Stimulated activated CD8-positive, alpha-beta memory T cell treated with anti-CD3 and anti-CD28 coated beads, Interleukin-2, amount 100 ng/mL, for 48 hours (primary cell): ENCODE measurements at places on chromosomes 16 and 17.
A peak's percentile ranks its signal among the peaks of the same experiment; 100 is the strongest.

- DNase-seq: peak; percentile 40
These were observed 339 bp downstream of the N4BP1 start for GRCh38 chr16:48609652-48610029.

- DNase-seq: peak; percentile 48
These were observed 20.6 kb downstream of the CYB561 start for GRCh38 chr17:63425483-63425882.

DNA sequence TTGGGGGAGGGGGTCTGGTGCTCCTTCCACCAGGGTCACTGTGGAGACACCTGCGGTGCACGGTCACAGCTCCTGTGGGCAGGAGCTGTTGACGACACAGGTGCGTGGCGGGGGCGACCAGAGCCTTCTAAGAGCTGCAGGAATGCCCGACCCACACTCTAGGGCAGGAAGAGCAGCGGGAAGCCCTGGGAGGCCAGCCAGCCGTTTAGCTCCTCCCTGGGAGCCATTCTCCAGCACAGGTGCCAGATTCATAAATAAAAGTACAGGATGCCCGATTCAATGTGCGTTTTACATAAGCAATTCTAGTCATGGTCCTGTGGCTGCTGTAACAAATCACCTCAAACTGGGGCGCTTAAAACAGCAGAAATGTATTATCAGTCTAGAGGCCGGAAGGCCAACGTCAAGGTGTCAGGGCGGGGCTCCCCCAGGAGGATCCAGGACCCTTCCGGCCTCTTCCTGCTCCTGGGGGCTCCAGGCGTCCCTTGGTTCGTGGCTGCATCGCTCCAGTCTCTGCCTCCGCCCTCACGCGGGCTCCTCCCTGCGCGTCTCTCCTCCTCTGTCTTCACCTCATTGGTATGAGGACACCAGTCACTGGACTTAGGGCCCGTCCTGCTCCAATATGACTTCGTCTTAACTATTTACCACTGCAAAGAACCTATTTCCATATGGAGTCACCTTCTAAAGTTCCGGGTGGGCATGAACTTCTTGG lies 155.4 kb downstream of the FOXL1 start:
- DNase-seq: no peak

GRCh38 chr17:31251105-31251969 lies 45.7 kb downstream of the OMG start:
- DNase-seq: no peak

GRCh38 chr17:64209983-64210382 lies 53.1 kb downstream of the TEX2 start:
- no peak for DNase-seq

- DNase-seq: no peak
These were observed 894 bp downstream of the RNF227 start for GRCh38 chr17:7915179-7915610.

GRCh38 chr16:874366-875181 lies 74.0 kb upstream of the GNG13 start:
- DNase-seq: no peak

DNA sequence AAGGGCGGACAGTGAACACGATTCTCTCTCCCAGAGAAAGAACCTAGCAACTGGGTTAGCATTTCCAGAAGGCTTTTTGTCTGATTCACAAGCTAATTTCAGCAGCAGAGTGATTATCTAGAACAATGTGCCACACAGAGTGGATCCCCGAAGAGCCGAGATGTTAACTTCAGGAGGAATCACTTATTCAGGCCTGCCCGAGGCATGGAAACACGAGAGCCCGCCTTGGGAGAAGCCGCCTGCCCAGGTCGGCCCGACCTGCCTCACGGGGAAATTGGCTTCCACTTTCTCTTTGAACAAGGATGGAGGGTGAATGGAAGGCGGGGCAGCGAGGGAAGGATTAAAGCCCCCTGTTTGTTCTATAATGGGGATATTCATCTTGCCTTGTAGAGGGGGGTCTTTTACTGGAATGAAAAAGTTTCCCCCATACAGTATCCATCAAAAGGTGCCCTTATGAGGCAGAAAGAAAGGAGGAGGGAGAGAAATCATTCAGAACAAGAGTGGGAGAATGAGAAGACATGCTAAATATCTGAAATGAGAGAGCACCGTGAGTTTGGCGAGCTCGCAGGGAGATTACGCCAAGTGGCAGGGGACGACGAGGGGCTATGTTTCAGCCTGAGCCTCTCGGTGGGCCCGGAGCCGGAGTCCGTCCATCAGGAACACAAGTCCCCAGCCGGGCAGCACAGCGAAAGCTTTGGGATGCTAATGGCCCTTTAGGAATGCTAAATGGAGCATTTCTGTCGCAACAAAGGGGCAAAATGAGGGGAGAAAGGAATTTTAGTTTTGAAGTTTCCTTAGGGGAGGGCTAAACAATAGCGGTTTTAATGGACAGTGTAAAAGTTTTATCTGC lies 33.0 kb downstream of the NTN1 start:
- DNase-seq: no peak

DNA sequence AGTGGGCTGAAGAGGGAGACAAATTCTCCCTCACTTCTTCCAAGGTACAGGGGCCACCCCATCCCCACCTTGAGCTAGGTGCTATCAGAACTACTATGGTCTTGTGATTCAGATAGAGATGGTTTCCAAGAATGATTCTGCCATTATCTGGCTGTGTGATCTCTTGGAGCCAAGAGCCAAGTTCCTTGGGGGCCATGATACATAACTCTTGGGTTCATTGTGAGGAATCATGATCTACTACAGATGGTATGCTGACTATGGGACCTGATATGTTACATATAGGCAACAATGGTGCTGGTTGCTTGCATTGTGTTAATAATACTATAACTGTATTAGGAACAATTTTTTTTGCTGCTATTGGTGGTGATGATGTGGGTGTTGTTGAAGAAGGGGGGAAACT lies 45.7 kb downstream of the DYNLRB2 start:
- DNase-seq: no peak

DNA sequence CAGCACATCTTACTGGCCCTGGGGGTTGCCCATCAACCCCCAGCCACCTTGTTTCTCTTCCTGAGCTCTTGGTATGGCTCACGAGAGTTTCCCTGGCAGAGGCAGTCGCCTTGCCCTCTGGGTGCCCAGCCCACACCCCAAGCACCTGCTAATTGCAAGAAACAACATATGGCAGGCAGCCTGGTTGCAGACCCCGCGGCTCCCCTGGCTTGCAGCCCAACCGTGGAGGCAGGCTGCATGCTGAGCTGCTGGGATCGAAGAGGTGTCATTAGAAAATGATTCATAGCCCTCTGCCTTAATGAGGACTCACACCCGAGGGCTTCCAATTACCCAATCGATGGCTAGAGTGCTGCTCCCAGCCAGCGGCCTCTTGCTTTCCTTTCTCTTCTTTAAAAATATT lies 115.7 kb downstream of the TMEM114 start:
- DNase-seq: no peak

DNA sequence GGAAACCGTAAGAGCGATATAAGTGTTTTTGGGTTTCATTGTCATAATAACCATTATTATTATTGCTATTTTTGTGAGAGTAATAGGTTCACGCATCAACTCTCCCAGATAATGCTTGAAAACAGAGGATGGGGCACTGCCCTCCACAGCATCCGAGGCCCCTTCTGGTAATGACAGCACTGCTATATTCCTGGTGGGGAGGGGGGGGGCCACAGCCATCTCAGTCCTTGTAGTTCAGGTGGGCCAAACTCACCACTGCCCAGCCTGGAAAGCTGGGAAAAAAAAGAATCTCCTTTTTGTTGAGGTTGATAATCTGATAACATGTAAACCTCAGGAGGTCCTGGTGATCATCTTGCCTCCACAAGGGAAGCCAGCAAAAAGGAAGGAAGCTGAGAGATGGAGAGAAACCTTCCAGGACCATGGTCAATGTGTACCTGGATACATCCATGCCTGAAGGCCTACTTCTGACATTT lies 706 bp downstream of the C16orf95 start:
- DNase-seq: no peak

- DNase-seq: peak; percentile 71
These were observed 4.8 kb downstream of the MT1A start for GRCh38 chr16:56643080-56643778.

DNA sequence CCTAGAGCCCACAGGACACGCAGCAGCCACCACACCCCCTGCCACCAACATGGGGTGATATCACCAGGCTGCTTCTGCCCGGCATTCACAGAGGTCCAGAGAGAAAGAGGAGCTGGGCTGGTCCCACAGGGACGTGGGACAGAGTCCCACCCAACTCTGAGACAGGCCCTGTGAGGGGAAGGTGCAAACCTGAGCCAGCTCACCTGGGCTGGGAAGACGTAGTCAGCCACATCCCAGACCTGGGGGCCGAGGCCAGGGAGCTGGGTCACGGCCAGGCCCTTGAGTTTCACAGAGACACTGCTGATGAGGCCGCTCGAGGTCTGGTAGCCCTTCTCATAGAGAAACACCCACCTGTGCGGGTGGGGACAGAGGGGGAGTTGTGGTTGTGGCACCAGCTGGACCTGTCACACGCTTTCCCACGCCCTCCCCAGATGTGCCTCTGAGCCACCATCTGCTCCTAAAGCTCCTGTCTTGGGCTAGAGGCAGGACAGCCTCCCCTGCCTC lies 11.2 kb downstream of the P2RX1 start:
- no peak for DNase-seq

DNA sequence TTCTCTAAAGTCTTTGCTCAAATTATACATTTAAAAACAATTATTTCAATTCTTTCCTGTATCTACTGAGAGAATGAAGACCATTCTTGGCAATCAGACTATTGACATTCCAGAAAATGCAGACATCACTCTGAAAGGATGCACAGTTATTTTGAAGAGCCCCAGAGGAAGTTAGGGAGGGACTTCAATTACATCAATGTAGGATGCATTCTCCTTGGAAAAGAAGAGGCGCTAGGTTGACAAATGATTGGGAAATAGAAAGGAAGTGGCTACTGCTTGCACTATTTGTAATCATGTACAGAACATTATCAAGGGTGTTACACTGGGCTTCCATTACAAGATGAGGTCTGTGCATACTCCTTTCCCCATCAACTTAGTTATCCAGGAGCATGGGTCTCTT lies 74.3 kb downstream of the SSH2 start:
- no peak for DNase-seq

DNA sequence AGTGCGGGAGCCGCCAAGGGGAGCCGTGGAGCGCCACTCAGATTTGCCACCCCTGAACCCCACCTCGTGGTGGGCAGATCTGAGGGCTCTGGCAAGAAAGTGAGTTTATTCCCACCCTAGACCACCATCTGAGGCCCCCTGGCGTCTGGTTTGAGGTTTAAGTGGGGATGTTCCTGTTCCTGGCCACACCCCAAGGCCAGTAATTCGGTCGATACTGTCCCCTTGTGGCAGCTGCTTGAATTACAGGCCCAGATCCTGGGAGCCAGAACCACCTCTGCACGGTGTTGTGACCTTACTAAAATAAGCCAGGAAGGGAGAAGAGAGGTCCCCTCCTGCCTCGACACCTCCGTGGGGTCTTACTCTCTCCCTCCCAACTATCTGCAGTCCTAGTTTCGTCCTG lies 3.3 kb upstream of the LAT start:
- DNase-seq: peak; percentile 29

GRCh38 chr16:7653746-7654461 lies 321.3 kb downstream of the RBFOX1 start:
- DNase-seq: no peak

- DNase-seq: peak; percentile 30
These were observed 42.1 kb downstream of the TBC1D16 start for GRCh38 chr17:79993390-79994227.

- no peak for DNase-seq
These were observed 19.4 kb downstream of the PLCG2 start for GRCh38 chr16:81798311-81799137.

GRCh38 chr17:43546319-43547188 lies at the start of gene ETV4:
Gene ETV4 (minus strand): TSS chr17:43546340. CDS start chr17:43545617, 723 bp downstream.
- DNase-seq: peak; percentile 92

GRCh38 chr16:11016993-11017392 lies 72.6 kb downstream of the CLEC16A start:
- DNase-seq: no peak

DNA sequence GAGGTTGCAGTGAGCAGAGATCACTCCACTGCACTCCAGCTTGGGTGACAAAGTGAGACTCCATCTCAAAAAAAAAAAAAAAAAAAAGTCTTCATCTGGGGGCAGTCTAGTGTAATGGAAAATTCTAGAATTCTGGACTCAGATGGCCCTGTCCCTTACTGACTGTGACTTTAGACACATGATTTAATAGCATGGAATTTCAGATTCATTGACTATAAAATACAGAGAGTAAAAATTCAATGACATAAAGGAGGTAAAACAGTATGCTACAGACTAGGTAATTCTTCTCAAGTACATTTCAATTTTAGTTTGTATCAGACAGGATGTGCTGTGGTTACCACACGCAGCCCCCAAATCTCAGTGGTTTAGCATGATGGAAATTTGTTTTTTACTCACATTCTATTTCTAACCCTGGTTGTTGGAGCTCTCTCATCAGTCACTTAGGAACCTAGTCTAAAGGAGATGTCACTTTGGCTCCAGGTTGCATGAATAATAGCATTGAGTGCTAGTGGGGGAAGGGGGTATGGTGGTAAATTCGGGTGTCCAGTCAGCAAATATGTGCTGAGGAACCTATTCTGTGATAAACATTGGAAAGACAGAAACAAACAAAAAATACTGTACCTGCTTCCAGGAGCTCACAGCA lies 444.0 kb downstream of the XYLT1 start:
- DNase-seq: peak; percentile 3

DNA sequence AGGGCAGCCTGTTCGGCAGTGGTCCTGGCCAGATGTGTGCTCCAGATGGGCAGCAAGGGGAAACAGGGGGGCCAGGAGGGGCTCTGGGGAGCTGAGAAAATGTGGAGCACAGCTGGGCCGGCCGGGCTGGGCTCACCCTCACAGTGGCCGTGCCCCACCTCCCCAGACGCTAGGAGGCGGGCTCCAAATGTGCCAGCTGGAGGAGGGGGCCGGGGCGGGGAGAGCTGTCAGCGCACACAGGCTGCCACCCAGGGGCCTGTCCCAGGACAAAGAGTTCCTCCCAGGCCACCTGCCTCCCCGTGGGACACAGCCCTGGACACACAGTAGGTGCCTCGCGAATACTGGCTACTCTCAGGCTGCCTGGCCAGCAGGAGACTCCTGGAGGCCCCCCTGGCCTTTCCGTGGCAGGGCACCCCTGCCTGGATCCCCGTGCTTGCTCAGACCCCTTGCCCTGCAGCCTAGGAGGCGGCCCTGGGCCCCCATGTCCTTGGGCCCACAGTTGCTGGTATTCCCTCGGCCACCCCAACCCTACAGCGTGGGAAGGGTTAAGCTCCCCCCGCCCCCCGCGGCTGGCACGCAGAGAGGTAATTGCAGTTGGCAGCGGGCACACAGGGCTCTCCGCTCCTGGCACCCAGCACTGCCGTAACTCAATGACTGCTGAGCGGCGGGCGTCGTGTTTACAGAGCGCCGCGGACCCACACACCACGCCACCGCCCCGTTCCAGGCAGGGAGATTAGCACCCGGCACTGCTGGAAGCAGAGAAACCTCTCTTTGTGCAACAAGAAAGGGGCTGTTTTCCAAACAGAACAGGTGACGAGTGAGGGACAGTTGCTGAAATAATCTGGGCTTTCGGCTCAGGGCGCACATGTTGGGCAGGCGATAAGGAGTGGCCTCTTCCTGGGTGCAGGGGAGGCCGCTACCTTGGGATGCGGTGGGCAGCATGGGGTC lies 32.2 kb downstream of the BAHCC1 start:
- DNase-seq: no peak
